COR-L47 (cell line): ENCODE measurements at places on chromosomes 6 and 20.

DNA sequence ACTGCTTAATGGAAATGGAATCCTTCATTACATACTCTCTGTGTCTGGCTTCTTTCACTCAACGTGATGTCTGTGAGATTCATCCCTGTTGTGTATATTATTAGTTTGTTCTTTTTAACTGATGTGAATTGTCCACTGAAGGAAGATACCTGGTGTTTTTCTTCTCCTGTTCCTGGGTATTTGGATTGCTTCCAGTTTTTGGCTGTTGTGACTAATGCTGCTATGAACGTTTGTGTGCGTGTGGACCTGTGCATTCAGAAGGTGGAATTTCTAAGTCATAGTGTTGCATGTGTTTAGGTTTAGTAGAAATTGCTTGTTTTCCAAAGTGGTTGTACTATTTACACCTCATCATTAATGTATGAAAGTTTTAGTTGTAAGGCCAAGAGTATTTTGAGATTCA is 3.8 kb downstream of the TULP4 start:
- no peak for DNase-seq

- no peak for DNase-seq
Measured at GRCh38 chr6:11018225-11018624, 25.9 kb downstream of the ELOVL2 start.

DNA sequence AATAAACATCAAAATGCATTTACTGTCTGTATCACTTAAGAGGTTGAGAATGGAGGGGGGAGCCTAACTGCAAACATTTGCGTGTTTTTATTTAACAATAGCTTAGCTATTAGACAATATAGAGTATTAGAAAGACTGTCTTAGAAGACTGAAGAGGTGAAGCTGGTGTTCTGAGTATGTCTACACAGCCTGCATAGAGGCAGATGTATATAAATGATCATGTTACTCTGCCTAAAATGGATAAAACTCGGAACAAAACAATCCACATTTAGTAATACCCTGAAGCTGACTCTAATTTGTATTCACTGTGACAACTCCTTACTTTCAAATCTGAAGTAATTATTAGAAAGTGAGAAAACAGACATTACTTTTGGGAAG is 181.9 kb downstream of the GMPR start:
- DNase-seq, result no peak

DNA sequence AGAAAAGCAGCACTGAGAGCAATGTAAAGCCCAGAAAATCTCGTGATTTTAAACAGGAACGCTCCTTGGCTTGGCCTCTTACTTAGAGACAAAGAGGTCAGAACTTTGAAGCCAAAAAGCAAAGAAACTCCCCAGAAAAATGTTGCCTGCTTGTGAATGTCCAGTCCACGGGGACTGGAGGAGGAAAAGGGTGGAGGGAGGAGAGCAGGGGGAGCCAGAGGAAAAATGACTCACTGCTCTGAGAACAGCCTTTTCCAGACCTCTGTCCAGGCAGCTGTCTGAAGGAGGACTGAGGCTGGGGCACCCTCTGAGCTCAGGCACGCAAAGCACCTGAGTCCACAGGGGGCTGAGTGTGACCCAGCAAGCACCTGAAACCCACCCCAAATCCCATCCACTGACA is 64.7 kb downstream of the TRAM2 start:
- no peak for DNase-seq

DNA sequence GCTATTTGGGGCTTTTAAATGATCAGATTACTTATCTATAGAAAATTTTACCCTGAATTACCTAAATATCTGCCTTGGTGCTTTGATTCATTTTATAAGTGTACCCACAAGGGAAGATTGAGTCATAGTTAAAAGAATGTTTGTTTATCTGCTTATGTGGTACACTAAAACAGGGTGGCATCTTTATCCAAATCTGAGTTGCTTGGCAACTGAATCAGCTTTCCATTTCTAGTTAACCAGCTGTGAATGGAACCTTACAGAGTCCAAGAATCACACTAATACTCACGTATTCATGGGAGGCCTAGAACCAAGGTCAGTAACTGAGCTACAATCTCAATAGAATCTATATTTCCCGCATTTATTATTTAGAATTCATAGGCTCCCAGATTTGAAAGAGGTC is 44.0 kb upstream of the CAP2 start:
- DNase-seq, result no peak

- no peak for DNase-seq
Measured at GRCh38 chr6:90351696-90352095, 55.1 kb upstream of the BACH2 start.

GRCh38 chr20:62622877-62623487 is 19.3 kb upstream of the SLCO4A1 start:
- DNase-seq, result no peak

- DNase-seq, result no peak
Measured at GRCh38 chr6:2166717-2167116, 78.7 kb downstream of the GMDS start.

- no peak for DNase-seq
Measured at GRCh38 chr6:73585566-73586415, 65.0 kb upstream of the EEF1A1 start.

- DNase-seq, result no peak
Measured at GRCh38 chr6:163459536-163459935, 45.0 kb downstream of the QKI start.

GRCh38 chr6:12258591-12259075 is 31.5 kb upstream of the EDN1 start:
- no peak for DNase-seq

DNA sequence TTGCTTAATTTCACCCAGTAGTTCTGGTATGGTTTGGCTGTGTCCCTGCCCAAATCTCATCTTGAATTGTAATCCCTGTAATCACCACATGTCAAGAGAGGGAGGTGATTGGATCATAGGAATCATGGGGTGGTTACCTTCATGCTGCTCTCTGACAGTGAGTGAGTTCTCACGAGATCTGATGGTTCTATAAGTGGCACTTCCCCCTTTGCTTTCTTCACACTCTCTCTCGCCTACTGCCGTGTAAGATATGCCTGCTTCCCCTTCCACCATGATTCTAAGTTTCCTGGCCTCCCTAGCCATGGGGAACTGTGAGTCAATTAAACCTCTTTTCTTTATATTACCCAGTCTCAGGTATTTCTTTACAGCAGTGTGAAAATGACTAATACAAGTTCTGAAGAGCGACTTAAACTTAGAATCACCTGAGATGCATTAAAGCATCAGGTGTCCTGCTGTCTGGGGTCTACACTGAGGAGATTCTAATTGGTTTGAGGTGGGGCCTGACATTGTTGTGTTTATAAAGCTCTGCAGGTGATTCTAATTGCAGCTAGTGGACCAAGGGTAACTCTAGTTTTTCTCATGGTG is 82.1 kb upstream of the DTNBP1 start:
- no peak for DNase-seq

DNA sequence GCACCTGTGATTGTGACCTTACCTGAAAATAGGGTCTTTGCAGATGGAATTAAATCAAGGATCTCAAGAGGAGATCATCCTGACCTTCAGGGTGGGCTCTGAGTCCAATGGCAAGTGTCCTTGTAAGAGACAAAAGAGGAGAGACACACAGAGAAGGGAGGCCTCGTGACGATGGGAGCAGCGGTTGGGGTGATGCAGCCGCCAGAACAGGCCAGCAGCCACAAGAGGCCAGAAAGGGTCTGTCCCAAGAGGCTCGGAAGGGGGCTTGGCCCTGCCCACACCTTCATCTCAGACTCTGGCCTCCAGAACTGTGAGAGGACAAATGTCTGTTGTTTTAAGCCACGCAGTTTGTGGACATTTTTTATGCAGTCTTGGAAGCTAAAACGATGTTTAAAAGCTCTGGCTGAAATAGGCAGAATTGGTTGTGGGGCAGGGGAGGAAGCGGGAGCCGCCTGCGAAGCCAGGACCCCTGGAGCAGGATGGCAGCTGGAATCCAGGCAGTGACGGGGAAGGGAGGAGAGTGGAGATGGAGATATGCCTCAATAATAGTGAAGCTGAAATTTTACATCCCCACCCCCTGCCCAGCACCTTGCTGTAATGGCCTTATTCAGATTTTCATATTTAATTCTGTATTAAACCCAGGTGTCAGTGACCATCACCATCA is 216.4 kb downstream of the ANKRD60 start:
- no peak for DNase-seq

DNA sequence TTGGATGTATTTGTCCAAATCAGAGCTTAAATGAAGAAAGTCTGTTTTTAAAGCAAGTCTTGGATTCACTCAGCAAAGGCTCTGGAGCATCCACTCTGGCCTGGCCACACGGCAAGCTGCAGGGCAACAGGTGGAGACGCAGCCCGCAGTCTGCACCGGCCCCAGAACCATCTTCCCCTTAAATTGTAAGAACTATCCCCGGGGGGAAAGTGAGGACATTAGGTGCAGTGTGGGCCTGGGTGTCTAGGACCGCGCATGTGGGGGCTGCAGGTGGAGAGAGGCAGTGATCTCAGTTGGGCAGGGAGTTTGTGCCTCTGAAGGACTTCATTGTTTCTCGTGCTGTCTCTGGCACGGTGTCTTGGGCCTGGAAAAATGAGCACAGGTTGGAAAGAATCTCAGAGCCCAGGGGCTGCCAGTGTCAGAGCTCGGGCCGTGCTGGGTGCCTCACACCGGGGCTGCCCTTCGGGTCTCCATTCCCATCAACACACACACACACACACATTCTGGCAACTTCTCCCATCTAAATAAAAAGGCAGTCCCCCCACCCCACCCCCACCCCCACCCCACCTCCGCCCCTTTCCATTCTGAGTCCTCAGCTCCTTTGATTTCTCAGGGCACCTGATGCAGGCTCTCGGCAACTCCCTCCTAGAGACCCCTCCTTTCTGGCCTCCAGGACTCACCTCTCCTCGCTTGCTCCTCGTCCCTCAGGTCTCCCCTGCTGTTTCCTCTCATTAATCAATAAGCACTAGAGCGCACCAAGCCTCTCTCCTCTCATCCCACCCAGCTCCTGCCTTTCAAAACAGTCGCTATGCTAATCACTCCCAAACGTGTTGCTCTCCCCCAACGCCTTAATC is 48.4 kb downstream of the FOXF2 start:
- no peak for DNase-seq

DNA sequence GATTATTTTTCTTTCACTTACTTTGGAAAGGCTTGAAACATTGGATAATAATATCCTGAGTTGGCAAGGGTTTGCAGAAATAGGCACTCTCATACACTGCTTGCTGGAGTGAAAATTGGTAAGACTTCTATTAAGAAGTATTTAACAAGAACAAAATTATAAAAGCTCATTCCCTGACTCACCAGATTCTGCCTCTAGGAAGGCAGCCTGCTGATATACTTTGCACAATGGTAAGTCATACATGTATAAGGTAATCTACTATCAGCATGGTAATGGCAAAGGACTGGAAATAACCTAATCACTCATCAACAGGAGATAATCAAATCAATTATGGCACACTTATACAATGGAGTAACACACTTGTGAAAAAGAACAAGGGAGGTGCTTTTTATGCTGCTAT is 85.8 kb downstream of the PLCG1 start:
- no peak for DNase-seq

GRCh38 chr6:158648682-158649131 is 1.1 kb upstream of the SYTL3 start:
- no peak for DNase-seq

DNA sequence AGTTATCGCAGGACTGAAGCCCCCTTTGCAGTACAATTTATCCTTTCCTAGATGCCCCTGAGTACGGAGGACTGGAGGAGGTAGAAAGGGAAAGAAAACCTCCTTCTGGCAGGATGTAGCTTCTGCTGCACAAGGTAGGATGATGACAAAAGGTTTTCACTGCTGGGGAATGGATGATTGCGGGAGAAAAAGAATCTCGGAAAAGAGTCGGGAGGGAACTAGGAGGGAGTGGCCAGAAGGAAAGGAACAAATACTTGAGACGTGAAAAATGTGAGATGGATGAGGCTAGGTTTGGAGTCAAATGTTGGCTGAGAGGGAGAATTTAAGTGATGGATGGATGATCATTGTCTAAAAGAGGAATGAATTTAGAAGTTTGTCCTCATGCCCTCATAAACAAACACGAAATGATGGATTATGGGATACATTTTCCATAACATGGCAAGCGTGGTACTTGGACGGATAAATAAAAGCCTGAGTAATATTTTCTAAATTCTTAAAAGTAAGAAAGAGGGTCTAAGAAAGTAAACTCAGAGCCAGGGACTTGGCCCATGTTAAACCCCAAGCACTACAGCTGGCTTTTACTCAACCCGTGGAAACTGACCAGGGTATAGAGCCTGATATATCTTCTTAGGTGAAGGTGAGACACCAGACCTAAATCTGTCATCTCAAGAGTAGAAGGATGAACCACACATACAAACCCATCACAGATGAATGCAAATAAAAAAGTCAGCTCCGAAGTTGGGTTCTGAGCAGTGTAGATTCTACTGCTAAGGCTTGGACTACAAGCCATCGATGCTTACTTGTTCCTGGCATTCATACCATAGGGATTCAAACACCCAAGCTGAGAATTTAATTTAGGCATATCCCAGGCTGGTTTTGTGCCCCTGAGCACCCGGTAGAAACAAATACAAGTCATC is 72.4 kb downstream of the HFE start:
- no peak for DNase-seq

GRCh38 chr6:127079681-127080080 is 38.8 kb upstream of the RSPO3 start:
- no peak for DNase-seq

- DNase-seq, result no peak
Measured at GRCh38 chr6:130945401-130945919, 117.6 kb downstream of the EPB41L2 start.

DNA sequence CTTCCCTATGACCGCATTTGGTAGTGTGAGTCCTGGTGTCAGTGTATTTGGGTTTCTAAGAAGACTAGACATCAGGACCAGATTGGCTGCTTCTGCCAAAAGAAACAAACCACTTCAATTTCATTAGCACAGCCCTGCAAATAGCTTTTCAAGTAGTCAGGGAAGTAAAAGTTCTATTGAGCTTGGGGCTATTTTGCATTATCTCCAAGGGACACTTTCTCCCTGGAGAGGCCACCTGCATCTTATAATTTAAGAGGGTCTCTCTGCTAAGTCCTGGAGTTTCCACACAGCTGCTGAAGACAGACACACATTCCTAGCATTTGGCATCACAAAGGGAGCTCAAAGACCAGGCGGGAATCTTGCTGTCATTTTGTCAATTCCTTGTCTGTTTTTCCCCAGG is 141.2 kb downstream of the BMP2 start:
- no peak for DNase-seq

DNA sequence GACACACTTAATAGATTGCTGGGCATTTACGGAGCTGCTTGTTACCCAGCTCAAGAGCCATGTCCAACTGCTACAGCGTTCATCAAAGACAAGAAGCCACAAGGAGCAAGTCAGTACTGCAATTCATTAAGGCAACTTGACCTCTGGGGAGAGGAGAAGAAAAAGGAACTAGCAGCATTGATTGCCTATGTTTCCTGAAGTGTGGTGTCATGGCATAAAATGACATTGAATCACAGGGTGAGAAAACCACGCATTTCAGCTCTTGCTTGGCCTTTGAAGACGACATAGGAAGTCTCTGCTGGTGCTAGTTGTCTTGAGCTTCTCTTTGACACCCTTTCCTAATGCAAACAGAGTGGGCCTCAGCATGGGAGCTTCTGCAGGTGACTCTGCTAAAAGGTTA is 139.1 kb downstream of the CDH26 start:
- no peak for DNase-seq

- no peak for DNase-seq
Measured at GRCh38 chr6:56853541-56853940, 101.4 kb upstream of the BEND6 start.
